Stimulated activated CD4-positive, alpha-beta T cell treated with anti-CD3 and anti-CD28 coated beads, TNF-alpha, amount 100 ng/mL, for 24 hours (primary cell): ENCODE measurements at places on chromosomes 11 and 22.

- DNase-seq = peak; percentile 9
Observed at GRCh38 chr11:121237686-121238658, 54.6 kb upstream of the SC5D start.

GRCh38 chr22:46688949-46689348, 49.1 kb downstream of the CERK start:
- no peak for DNase-seq

- no peak for DNase-seq
Observed at GRCh38 chr11:38648604-38649003, 2050.6 kb upstream of the RAG2 start.

DNA sequence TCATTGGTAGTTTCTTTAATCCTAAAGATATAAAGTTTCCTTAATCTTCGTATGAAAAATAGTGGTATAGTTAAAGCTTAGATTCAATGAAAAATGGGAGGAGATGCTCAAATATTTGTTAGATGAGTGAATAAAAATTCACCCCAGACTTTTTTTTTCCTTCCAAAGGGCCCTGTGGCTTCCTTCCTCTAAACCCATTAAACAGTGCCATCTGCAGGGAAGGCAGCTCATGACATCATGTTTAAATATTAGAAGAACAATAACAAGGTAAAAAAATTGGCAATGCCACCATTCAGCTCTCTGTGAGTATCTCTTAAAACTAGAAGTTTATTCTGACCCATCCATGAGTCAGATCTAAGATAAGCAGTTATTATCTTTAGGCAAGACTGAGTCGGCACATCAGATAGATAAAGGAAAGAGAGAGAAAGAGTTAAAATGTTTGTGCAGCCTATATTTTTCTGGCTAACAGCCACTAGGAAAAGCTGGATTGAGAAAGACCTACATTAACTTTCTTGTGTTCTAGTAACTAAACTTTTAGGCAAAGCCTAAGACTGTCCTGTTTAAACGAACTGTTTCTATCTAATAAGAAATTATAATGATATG, 19.1 kb upstream of the OOSP1 start:
- no peak for DNase-seq

GRCh38 chr11:64344787-64345186, 4.8 kb downstream of the CCDC88B start:
- DNase-seq = no peak
